ENCODE measurements at places on chromosomes 16 and 17. TPM values are rescaled to one million over a fixed set of nuclear protein-coding genes. Genes with fewer than 3 reads are reported as not detected.

DNA sequence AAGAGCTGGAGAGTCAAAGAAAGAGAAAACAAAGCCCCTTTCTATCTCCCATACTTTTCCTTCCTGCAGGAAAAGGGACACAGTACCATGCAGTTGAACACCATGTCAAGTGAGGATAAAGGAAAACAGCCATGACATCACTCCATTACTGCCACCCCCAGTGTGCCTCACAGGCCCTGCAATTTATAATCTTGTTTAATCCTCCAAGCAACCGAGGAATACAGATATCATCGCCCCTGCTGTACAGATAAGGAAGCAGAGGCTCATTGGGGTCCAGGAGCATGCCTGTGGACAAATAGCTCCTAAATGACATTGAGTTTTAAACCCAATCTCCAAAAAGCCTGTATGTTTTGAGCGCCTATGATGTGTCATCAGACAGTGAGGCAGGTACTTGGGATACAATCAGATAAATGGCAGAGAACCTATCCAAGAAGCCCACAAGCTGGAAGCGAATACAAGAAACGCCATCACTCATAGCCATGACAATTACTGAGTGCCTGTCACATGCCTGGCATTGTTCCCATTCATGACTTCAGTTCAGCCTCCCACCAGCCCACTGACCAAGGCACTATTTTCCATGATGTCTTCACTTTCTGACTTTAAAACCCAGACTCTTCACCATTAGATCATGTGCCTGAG, 45.5 kb downstream of the CPPED1 start:
- peak; percentile 58 for DNase-seq
- H3K27me3 ChIP-seq, result no peaks in the 10 kb centered on the region
- H3K4me1 ChIP-seq, result no peaks in the 10 kb centered on the region
- no peaks in the 10 kb centered on the region for H3K36me3 ChIP-seq

GRCh38 chr16:47847220-47847970, 308.4 kb downstream of the ABCC12 start:
- no peaks in the 10 kb centered on the region for H3K27me3 ChIP-seq
- H3K36me3 ChIP-seq, result no peaks in the 10 kb centered on the region
- H3K27ac ChIP-seq, result no peak overlapping the region
- no peak overlapping the region for H3K4me3 ChIP-seq

GRCh38 chr17:57121308-57122042, 36.4 kb downstream of the AKAP1 start:
- no peaks in the 10 kb centered on the region for H3K4me1 ChIP-seq
- peak; percentile 51 for DNase-seq
- no peak overlapping the region for H3K4me3 ChIP-seq
- H3K27ac ChIP-seq, result no peak overlapping the region
- no peaks in the 10 kb centered on the region for H3K36me3 ChIP-seq

DNA sequence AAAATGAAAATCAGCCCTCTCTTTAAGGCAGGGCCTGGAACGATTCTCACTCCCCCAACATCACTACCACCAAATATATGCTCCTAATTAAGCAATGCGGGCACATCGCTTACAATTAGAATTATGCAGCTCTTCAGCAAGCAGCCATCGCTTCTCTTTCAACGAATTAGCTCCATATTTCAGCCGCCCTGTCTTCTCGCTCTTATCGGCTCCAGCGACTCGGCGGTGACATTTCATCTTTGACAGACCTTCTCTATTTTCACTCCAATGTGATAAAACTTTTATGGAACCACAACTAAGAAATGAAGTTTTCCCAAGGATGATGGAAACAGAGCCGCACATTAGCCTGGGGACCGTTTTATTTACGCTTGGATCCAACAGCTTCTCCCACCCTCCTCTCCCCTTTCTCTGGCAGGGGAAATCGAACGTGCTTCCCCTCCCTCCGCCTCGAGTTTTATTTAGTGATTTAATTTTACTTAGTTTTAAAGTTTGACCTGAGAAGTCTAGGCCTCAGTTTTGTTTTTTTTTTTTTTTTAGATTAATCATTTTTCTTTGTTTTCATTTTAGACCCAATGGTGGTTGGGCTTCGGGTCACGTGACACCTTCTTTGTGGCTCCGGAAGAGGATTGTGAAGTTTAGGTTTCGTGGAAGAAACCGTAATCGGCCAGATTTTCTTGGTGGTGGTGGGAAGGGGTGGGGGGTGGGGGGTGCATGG, 3.1 kb upstream of the HOXB2 start:
- peaks cover 20% of the 10 kb centered on the region for H3K36me3 ChIP-seq
- H3K27me3 ChIP-seq, result no peaks in the 10 kb centered on the region
- DNase-seq, result peak; percentile 81
- peak overlapping the region; percentile 46 for H3K4me3 ChIP-seq

The CACNG3 gene
- total RNA-seq, result not detected

- no peak overlapping the region for H3K27ac ChIP-seq
- no peak overlapping the region for H3K4me3 ChIP-seq
- H3K27me3 ChIP-seq, result no peaks in the 10 kb centered on the region
- H3K36me3 ChIP-seq, result no peaks in the 10 kb centered on the region
- H3K4me1 ChIP-seq, result no peaks in the 10 kb centered on the region
- no peak for DNase-seq
Measured at GRCh38 chr16:59404509-59404908, 670.4 kb upstream of the GOT2 start.

- no peak overlapping the region for H3K4me3 ChIP-seq
- no peaks in the 10 kb centered on the region for H3K36me3 ChIP-seq
- no peak for DNase-seq
Measured at GRCh38 chr17:30074730-30075129, 41.9 kb upstream of the NSRP1 start.

- DNase-seq, result peak; percentile 43
- no peaks in the 10 kb centered on the region for H3K36me3 ChIP-seq
- peak overlapping the region; percentile 90 for H3K4me3 ChIP-seq
- no peak overlapping the region for H3K27ac ChIP-seq
- H3K27me3 ChIP-seq, result no peaks in the 10 kb centered on the region
- peaks cover 5% of the 10 kb centered on the region for H3K4me1 ChIP-seq
Measured at GRCh38 chr17:8125154-8125946, 1.4 kb upstream of the HES7 start.

- no peak for DNase-seq
- H3K4me1 ChIP-seq, result no peaks in the 10 kb centered on the region
- no peak overlapping the region for H3K4me3 ChIP-seq
- H3K36me3 ChIP-seq, result no peaks in the 10 kb centered on the region
Measured at GRCh38 chr17:62802561-62803205, 5.4 kb downstream of the MARCHF10 start.

The SHISA6 gene
- not detected for total RNA-seq

The TBC1D3C gene
- total RNA-seq, result 1.3 TPM

DNA sequence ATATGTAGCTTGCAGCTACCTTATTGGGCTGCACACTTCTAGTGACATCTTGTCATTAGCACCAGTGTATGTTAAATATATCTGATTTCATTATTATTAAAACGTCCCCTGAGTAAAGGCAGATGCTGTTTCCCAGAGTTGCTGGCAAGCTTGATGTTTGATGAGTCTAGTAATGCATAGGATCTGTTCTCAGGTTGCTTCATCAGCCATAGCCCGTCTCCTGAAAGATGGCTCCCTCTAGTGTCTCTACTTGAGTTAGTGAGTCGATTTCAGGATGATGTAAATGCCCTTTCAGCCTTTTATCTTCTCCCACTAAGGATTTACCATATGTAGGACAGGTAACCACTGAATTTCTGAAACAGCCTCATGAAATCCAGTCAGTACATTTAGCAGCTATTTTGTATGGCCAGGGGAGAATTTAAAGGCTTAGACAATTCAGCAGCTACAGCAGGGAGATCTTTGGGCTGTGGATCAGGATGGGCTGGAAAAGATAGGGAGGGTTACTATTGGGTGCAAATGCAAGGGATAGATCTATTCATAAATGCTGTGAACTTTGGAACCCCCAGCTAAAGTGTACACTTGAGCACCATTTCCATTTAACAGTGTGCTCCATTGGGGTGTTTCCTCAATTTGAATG, 376.3 kb downstream of the CNTNAP4 start:
- no peaks in the 10 kb centered on the region for H3K27me3 ChIP-seq
- H3K4me1 ChIP-seq, result no peaks in the 10 kb centered on the region
- no peak overlapping the region for H3K27ac ChIP-seq
- DNase-seq, result peak; percentile 13
- no peaks in the 10 kb centered on the region for H3K36me3 ChIP-seq

The CACNG1 gene
- not detected for total RNA-seq

The GCGR gene
- total RNA-seq, result not detected

DNA sequence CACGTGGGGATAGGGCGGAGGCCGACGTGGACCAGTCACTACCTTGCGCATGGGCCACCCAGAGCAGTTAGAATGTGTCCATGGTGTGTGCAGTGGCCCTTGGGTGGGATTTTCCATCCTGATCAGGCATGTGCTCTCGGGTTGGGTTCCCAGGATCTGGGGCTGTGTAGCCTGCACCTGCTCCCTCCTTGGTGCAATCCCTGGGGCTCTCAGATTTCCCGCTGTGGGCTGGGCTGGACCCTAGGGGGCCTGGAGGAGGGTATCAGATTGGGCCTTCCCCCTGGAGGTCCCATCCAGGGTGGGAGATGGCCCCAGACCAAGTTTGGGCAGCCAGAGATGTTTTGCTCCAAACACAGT, 1.3 kb downstream of the SMTNL2 start:
- DNase-seq, result no peak
- no peak overlapping the region for H3K4me3 ChIP-seq
- H3K27me3 ChIP-seq, result peaks cover 28% of the 10 kb centered on the region
- no peaks in the 10 kb centered on the region for H3K4me1 ChIP-seq
- no peak overlapping the region for H3K27ac ChIP-seq

DNA sequence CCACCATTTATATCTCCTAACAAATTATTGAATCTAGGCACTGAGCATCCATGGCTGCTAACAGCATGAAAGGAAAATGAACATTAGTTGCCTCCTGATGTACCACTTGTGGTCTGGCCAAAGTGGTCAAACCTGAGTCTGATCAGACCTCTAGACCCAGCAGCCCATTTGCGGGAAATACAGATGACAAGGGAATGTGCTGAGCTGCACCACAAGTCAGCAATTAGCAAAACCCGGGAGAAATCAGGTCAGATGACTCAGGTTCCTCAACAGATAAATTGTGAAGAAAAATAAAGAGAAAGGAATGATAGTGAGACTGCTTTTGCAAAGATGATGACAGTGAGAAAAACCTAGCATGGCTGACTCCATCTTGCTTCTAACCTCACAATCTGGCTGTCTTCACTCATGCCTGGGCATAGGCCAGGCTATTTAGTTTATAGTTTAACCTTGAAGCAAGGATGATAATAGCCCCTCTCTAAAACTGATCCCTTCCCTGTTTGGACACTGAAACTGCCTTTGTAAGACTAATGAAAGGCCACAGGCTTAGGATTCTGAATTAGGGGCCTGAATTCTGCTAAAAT, 142.7 kb upstream of the ASIC2 start:
- no peak overlapping the region for H3K27ac ChIP-seq
- no peaks in the 10 kb centered on the region for H3K36me3 ChIP-seq
- no peaks in the 10 kb centered on the region for H3K4me1 ChIP-seq
- H3K4me3 ChIP-seq, result no peak overlapping the region
- no peaks in the 10 kb centered on the region for H3K27me3 ChIP-seq
- peak; percentile 11 for DNase-seq
